ENCODE measurements at places on chromosomes 13 and 19.
A peak's percentile ranks its signal among the peaks of the same experiment; 100 is the strongest.

GRCh38 chr13:73873940-73874830 lies 260.0 kb downstream of the KLF12 start:
- DNase-seq: no peak

DNA sequence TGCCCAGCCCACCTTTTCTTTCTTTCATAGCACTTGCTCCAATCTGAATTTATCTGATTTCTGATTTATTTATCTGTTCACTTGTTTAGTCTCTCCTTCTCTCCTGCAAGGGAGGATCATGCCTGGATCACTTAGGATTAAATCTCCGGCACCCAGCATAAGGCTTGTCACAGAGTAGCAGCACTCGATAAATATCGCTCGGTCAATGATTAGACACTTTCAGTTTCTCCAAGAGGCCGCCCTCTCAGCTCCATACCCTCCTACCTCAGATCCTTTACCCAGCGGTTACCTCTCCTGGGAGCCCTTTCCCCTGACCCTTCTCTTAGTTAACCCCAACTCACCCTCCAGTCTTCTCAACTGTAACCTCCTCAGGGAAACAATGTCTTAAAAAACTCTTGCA lies 1.4 kb downstream of the CLIP3 start:
- no peak for DNase-seq

DNA sequence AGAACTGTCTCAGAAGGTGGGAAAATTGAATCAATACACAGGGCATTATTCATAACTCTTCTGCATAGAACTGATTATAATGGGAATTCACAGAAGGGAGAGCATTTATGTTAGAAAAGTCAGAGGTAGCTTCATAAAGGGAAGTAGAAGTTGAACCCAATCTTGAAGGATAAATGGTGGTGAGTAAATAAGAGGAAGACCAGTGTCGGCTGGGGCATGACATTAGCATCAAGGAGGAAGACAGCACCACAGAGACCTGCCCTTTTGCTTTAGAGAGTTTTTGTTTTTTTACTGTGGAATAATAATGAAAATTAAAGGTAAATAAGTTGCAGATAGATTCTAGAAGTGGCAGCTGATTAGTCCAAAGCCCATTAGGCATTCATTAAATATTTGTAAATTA lies 21.9 kb downstream of the CDC16 start:
- DNase-seq: no peak

GRCh38 chr19:2084993-2085720 lies 11.0 kb downstream of the MOB3A start:
- peak; percentile 64 for DNase-seq

DNA sequence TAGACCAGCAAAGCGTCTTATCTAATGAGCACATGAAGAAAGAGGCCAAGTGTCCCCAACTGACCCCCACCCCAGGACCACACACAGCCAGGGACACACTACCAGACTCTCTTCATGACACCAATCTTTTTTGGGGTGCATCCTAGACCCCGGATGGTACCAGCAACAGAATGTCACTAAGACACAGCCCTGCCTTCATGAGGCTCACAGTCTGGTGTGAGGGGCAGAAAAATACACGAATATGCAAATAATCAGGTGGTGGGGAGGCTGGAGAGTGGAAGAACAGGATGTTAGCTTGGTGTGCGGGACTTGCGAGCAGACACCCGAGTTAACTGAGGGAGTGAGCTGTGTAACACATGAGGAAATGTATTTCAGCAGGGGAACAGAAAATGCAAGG lies 17.5 kb downstream of the AKT2 start:
- no peak for DNase-seq

- no peak for DNase-seq
These were observed 63.4 kb upstream of the TNFRSF19 start for GRCh38 chr13:23506807-23507291.

GRCh38 chr19:16778796-16779411 lies 50.3 kb upstream of the SIN3B start:
- peak; percentile 30 for DNase-seq

- DNase-seq: no peak
These were observed 31.3 kb upstream of the RGCC start for GRCh38 chr13:41426047-41426446.

- DNase-seq: no peak
These were observed 53.0 kb downstream of the TEX29 start for GRCh38 chr13:111373486-111373885.

- DNase-seq: no peak
These were observed 161.5 kb upstream of the STARD13 start for GRCh38 chr13:33446821-33447725.

GRCh38 chr19:56079609-56080008 lies 41.5 kb downstream of the ZNF787 start:
- no peak for DNase-seq

- no peak for DNase-seq
These were observed 64.5 kb downstream of the ABCC4 start for GRCh38 chr13:95236774-95237173.

- DNase-seq: no peak
These were observed 764.0 kb upstream of the SLITRK5 start for GRCh38 chr13:86907156-86907555.

- no peak for DNase-seq
These were observed 7.1 kb downstream of the PCDH9 start for GRCh38 chr13:67223024-67223423.

DNA sequence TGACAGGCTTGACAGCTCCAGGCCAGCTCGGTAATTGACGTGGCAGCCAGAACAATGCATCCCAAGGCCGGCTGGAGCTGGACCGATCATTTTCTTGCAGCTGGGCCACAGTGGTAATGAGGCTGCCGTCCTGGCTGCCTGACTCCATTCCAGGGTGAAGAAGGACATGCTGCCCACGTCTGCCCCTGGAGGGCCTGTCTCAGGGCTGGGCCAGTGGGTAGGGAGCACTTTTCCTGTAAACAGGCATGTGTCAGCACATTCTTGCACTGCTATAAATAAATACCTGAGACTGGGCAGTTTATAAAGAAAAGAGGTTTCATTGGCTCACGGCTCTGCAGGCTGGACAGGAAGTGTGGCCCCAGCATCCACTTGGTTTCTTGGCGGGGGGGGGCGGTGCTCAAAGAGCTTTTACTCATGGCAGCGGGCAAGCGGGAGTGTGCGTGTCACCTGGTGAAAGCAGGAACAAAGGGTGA lies 38.1 kb upstream of the KCTD15 start:
- DNase-seq: no peak

- no peak for DNase-seq
These were observed at the start of gene PHLDB3 for GRCh38 chr19:43504426-43505185. PHLDB3 (minus strand) TSS chr19:43504746; CDS start chr19:43504118, 628 bp downstream.

DNA sequence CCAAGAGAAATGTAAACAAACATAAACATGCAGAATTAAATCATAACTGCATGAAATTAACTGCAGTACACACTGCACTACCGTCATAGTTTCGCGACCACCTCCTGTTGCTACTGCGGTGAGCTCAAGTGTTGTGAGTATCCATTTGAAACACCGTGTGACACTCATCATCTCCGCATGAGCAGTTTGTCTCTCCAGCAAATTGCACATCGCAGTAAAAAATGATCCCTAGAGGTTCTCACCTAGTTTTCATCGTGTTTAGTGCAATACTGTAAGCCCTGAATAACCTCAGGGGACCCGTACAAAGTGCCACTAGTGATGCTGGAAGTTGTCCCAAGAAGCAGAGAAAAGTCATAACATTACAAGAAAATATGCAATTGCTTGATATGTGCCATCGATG lies 147.7 kb downstream of the DPF1 start:
- no peak for DNase-seq

DNA sequence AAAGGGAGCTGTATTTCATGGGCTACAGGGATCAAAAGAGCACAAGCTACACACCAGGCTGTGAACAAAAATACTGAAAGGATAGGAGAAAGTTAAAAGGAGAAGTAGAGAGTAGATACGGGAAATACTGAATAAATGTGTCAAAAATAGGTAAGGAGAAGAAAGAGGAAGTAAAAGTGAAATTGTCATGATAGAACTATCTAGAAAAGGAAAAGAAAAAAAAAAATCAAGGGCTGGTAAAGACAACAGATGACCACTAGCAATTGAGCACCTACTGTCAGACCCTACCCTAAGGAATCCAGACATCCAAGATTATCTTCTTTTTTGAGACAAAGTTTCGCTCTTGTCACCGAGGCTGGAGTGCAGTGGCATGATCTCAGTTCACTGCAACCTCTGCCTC lies 4.8 kb downstream of the RUBCNL start:
- no peak for DNase-seq

DNA sequence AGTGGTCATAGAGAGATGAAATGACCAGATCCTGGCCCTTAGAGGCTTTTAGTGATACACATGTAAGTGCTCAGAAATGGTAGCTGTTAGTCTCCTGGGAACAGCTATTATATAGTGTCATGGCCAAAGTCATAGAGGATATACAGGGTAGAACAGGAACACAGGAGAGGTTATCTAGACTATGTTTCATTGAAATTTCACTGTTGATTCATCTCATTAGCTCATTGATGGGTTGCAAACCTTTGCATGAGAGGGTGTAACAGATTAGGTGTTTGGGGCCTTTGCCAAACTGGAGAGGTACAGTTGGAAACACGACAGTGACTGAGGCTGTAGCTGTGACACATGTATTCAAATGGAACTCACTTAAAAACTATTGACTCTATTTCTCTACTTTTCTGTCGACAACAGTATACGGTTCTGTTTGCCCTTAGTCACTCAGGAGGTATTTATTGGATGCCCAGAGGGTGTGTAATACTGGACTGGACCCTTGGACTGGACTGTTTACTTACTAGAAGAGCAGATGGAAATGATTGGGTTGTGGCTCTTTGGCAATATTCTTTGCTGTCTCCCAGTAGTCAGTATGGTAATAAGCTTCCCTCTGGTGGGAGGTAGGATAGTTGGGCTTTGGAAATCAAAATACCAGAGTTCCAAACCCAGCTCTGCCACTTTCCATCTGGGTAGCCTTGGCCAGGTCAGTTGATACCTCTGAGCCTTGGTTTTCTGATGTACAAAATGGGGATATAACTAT lies 29.8 kb downstream of the ARHGAP35 start:
- DNase-seq: no peak

- DNase-seq: no peak
These were observed 507 bp downstream of the MARCHF2 start for GRCh38 chr19:8413629-8413995.

DNA sequence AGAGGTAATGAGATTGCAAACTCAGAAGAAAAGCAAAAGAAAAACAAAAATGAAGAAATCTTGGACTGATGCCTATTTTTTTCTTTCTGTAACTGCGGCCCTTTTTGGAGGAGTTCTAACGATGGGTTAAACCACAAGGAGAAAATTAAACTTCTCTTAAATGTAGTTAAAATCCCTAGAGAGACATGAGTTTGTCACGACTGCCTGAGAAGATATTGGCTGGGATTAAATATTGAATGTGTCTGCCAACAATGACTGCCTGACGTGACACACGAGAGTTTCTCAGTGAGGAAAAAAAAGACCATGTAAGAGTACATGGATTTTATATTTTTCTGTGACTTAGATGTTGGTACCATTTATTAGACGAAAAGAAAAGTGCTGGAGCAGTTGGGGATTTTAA lies 1013.4 kb downstream of the PCDH9 start:
- no peak for DNase-seq

DNA sequence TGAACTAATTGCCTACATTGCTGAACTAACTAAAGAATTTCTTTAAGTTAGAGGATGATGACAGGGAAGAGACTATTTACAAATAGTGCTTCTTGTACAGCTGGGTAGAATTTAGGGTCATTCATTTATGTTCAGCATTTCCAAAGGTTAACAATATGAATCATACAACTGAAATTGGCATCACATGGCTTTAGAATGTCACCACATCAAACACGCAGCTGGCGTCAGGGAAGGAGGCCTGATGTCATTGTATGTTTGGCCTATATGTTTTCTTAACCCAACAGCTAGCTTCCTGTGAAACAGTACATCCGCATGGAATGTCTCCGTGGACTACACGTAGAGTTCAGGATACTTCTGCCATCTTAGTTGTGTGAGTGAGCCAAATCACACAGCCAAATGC lies 99.0 kb upstream of the TNFSF11 start:
- no peak for DNase-seq

DNA sequence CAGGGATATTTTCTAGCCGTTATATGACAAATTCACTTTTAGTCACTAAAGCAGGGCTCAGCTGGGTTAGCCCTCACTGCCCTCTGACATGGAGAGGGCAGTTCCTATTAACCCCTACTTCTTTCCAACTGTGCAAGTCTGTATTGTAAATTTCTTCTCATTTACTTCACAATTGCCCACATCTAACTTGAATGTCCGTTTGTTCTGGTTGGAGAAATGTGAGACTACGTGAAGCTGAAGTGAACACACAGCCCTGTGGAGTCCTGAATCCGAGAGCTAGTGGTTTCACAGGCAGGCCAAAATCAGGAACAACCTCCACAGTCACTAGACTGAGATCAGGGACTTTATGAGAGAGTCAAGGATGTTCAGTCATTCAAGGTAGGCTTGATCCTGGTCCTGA lies 4.4 kb upstream of the MYO16 start:
- DNase-seq: no peak
